Hippocampal formation (tissue), 2 donors: ENCODE measurements at places on chromosomes 2 and 18.

DNA sequence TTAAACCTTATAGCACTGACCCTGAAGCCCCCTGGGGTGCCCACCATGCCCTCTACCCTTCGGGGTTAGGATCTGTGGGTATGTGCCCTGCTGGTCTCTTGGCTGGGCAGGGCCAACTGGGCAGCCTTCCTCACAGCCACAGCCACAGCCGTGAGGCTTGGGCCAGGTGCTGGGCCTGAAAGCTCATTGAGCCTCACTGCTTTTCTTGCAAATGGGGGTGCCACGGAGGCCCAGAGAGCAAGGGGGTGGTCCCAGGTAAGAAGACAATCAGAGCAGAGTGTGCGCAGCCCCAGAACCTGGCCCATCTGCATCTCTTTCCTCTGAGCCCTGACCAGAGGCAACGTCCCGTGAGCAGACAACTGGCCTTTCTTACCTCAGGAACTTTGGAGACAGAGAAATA is 34.7 kb downstream of the KCNF1 start:
- DNase-seq = no peak

DNA sequence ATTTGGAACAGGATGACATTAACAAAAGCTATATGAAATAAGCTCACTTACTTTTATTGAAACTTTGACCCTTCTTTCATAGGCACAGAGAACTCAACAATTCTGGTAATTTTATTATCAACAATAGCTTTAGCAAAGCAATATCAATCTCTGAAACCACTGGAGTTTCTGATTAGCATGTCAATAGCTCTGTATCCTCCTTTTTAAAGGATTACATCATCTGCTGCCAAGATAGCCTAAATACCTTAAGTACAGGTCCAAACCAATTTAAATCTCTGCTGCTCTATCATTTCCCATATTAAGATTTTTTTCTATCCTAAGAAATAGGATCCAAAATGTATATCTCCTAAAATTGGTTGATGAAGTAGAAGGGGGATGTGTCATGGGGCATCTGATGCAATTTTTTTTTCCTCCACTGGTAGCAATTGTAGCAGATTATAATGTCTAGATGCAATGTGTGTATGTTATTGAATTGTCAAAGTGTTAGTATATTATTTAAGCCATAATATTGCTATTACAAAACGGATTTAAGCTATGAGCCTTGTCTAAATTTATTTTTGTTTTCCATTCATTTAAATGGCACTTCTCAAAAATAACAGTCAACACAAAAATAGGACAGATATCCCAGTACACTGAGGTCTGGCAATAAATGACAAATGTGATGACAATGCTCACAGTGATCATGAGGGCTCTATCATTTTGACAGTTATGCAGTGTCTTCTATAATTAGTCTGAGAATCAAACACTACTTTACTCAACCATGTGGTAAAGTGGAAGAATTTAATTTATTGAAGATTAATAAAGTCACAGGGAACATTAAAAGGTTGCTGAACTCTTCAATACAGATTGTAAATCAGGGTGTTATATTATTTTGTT is 328.4 kb downstream of the CDH7 start:
- DNase-seq = no peak

GRCh38 chr2:161972866-161973265 is 101.1 kb downstream of the DPP4 start:
- DNase-seq = no peak

DNA sequence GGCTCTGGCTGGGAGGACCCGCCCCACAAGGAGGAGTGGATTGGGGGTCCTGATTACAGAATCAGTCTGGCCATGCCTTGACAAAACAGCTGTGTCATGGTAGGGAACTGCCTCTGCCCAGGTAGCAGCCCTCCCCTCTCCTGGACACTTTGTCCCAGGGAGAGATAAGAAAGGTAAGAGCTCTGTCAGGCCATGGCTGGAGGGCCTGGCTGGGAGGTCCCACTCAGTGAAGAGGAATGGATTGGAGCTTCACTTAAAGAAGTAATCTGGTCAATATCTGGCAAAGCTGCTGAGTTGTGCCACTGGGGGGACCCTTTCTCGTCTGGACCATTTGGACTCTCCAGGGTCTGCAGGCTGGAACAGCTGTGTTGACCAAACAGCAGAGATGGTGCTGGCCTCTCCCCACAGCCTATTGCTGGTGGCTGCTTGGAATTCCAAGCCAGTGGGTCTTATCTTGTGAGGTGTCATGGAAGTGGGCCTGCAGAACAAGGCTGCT is 75.4 kb downstream of the EPC2 start:
- DNase-seq = no peak

- no peak for DNase-seq
These were observed 11.9 kb downstream of the TFCP2L1 start for GRCh38 chr2:121273116-121273515.

GRCh38 chr2:207692206-207693065 is 19.0 kb upstream of the CCNYL1 start:
- DNase-seq = no peak

DNA sequence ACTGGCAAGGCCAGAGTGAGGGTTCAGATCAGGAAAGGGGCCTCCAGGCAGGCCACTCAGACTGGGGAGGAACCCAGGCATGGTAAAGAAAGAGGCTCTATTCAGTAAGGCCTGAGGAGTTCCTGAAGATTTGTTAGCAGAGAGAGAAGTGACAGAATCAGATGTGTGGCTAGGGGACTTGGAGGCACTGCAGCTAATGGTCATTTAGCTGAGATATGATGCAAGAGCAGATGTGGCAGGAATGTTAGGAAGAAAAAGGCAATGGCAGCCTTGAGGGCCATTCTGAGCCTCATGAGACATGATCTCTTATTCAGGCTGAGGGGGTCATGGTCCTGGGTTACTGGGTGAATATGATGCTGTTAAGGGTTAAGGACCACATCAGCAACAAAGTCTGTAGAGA is 73.4 kb downstream of the CCDC93 start:
- DNase-seq = no peak

DNA sequence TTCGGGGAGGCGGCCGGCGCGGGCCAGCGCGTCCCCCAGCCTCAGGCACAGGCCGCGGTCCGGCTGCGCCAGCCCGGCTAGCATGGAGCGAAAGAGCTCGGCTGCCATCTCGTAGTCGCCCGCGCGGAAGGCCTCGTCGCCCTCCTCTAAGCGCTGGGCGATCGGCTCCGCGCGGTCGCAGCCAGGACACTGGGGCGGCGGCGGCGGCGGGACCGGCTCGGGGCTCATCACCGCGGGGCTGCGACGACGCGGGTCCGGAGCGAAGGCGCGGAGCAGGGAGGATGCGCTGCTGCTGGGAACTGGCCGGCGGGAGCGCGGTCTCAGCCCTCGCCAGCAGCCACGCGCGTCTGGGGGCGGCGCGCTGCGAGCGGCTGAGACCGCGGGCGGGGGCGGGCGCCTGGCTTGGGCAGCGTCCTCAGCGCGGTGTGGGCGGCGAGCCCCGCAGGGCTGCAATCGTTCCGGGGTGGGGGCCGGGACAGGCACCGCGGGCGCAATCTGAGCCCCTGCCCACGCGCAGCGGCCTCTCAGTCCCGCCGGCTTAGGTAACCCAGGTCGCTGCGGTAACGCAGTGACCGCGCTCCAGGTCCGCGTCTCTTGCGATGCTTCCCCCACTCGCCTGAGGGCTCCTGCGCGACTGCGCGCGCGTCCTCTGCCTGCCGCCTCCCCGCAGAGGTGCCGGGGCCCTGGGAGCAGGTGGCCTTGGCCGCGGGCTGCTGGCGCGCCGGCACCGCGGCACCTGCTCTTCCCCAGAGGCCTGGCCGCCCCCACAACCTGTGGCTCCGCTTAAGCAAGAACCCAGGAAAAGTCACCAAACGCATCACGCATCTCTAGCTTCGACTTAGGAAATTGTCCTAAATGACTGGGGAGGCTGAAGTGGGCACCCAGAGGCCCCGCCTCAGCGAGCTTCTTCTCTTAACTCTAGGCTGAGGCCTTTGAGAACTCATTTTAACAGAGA is at the start of gene LONRF2:
Gene LONRF2 (minus strand): TSS at position 636 of the 955 bp plus-strand sequence. CDS start 408 bp downstream, at position 228.
- no peak for DNase-seq

GRCh38 chr18:68568364-68569155 is 146.3 kb downstream of the TMX3 start:
- no peak for DNase-seq

DNA sequence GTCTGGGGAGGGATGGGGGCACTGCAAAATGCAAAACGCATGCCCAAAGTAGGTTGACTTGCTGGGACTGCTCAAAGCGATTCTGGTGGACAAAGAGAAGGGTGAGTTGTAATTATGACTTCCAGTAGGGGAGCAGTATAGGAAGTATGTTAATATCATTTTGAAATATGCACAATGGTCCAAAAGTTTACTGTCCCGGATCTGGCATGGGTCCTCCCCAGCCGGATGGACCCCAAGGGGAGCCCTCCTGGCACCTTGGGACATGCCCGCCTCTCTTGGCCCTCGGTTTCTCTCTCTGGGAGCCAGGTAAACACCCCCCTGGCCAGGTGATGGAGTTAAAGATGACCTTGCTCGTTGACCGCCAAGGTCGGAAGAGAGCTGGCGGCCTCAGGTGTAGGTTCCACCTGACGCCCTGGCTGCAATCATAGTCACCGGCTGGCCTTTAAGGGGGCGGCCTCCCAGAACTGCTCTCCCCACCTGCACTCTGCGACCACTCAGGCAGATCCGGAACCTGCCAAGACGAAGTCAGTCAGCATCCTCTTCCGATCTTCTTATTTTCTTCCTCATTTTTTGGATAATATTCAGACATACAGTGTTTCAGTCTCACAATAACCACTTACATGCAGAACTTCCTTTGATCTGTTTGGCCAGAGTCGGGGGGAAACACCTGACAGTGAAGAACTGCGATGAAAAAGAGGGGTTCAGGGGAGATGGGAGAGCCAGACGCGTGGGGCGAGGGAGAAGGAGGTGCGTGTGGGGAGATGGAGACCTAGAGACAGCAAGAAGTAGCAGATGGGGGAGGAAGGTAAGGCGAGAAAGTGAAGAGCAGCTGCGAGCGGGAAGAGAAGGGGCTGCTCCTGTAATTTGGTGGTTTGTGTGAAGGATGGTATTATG is 148.3 kb downstream of the MEIS1 start:
- DNase-seq = no peak

DNA sequence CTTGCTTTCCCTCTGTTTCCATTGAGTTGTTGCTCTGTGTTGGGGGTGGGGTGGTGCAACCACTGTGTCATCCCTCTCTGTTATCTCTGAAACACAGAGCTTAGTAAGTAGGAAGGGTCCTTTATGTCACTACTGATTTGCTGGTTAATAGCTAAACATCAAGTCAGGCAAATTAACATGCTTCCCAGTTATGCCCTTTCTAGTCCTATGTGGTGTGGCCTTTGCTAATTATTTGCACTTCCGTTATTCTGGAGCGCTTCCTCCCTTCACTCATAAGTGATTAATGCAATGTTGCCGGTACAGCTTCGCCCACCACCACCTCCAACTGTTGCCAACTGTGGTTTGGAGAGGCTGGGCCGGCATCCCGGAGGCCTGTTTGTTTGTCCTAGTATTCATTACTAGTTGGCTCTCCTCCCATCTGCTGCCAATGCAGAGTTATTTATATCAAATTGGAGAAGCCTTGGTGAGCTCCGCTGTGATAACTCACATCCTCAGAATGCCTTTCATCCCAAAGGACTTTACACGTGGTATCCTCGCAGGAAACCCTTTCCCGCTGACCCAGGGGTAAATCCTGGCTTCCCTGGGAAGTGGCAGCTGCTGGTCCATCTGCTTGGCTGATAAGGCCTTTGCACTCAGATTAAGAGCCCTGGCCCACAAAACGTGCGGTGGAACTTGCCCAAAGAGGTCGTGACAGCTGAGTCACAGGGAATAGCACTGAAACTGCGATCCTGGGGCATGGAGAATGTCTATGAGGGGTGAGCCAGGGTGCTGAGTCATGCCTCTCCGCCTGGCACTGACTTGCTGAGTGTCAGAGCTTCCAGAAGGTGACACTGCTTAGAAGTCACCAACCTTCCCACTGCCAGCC is 72.0 kb upstream of the ZCCHC2 start:
- DNase-seq = no peak

GRCh38 chr2:227267410-227268115 is 57.5 kb upstream of the MFF start:
- DNase-seq = no peak

DNA sequence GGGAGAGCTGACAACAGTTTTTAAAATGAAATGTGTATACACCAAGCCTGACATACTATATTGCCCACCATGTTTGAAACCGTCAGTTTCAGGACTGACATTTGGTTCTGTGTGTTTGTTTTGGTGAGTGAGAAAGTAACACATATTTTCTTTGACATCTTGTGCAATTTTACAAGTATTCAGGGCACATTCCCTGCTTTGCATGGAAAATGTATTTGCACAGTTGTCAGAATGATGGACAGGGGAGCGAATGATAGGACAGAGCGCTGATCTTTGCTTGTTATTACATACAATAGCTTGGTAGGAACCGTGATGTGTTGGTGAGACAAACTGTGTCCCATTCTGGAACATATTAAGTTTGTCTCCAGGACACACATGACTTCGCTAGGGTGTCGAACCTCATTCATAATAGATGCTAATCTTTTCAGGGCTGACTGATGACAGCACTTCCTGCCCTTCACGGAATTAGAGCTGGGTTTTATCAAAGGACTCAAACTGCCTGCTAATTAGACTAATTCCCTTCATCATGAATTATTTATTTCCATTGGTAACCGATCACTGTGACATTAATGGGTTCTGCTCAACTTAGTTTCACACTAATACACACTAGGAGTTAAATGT is 158.5 kb downstream of the CDCA7 start:
- no peak for DNase-seq

GRCh38 chr2:172430027-172430426 is 2.6 kb downstream of the ITGA6 start:
- DNase-seq = no peak

GRCh38 chr18:40210696-40211095 is 1744.3 kb upstream of the PIK3C3 start:
- DNase-seq = no peak

- no peak for DNase-seq
These were observed 20.0 kb upstream of the LPIN1 start for GRCh38 chr2:11726384-11726783.

DNA sequence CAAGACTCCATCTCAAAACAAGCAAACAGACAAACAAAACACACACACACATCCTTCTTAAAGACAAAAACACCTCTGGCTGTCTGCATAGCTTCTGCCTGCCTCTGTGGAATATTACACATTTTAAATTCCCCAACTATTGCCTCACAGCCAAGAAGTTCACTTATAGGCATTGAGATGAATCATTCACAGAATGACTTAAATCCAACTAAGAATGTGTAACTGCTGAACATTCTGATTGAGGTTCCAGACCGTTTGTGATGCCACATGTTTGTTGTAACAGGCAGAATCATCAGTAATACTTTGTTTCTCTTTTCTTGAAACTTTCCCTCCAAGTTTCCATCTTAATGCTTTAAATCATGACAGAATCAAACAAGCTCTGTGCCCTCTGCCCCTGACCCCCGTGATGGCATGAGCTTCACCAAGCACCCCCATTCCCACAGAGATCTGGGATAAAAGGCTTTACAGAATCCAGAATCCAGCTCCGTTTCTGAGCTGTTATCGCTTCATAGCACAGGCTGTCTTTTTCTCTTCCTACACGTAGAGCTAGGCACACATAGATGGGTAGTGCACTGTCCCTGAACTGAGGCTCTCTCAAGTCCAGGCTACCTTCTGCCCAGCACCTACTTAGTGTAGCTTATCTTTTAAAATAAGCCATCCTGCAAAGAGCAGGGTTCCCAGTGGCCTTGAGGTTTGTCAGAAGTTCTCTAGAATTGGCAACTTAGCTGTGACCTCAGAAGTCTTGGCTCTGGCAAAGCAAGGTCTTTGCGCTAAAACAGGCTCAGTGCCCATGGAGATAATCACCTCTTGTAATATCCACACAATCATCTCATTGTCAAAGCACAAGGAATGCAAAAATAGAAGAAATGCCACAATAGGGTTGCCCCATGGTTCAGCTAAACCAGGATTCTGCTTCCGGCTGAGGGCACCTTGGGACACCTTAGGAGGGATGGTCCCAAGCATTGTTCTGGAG is 32.9 kb downstream of the EPAS1 start:
- no peak for DNase-seq
